ENCODE measurements at places on chromosomes 7 and 10. TPM values are rescaled to one million over a fixed set of nuclear protein-coding genes. Genes with fewer than 3 reads are reported as not detected.

Gene CFAP70
- total RNA-seq: 3.6 TPM

Gene TFEC
- 0.32 TPM for total RNA-seq

Gene KEL
- total RNA-seq: not detected

Gene NACAD
- 2.5 TPM for total RNA-seq

Gene ARL4A
- 13.8 TPM for total RNA-seq

Gene NRG3
- not detected for total RNA-seq

Gene CYP3A7
- total RNA-seq: not detected

Gene BBIP1
- 31.4 TPM for total RNA-seq

Gene FEZF1
- not detected for total RNA-seq

Gene CPA4
- 250 TPM for total RNA-seq

Gene NOS3
- total RNA-seq: 1.8 TPM

Gene ATOH7
- not detected for total RNA-seq

Gene SPDYE16
- total RNA-seq: not detected

Gene CCDC172
- total RNA-seq: not detected

Gene NEUROD6
- not detected for total RNA-seq

Gene PTF1A
- not detected for total RNA-seq

Gene AKR1C3
- 148 TPM for total RNA-seq

Gene SCIN
- total RNA-seq: 3.6 TPM

Gene GPR26
- total RNA-seq: not detected

Gene RBP3
- not detected for total RNA-seq
